Activated CD4-positive, alpha-beta memory T cell treated with anti-CD3 and anti-CD28 coated beads for 36 hours (primary cell): ENCODE measurements at places on chromosomes 2 and 18. TPM values are rescaled to one million over a fixed set of nuclear protein-coding genes. Genes with fewer than 3 reads are reported as not detected.
A peak's percentile ranks its signal among the peaks of the same experiment; 100 is the strongest.

DNA sequence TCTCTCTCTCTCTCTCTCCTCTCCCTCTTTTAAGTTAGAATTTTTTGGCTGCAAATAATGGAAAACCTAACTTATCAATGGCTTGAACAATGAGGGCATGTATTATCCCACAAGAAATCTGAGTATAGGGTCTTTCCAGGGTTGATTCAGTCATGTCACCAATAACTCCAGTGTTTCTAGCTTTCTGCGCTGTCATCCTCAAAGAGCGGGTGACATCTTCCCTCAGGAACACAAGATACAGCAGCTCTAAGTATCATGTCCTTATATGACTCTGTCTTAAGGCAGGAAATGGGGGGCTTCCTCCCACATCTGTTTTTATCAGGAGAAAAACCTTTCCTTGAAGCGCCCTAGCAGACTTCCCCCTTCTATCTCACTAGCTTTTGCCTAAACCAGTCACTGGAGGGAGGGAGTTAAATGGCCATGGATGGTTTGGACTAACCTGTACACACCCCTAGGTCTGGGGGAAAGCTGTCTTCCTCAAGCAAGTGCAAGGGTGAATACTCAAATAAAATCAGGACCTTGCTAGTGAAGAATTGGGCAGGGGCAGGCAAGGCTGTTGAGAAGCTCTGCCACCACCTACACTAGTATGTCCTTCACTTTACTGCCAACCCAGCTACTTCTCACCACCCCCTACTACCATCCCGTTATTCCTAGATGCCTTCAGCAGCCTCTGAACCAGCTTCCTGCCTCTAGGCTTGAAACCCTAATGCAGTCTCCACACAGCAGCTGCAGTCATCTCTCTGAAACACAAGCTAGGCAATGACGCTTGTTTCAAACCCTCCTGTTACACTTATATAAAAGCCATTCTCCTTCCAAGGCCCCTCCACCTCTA lies 7.5 kb upstream of the TUBA4A start:
- H3K36me3 ChIP-seq = no peaks in the 10 kb centered on the region
- peaks cover 1% of the 10 kb centered on the region for H3K27me3 ChIP-seq
- no peak overlapping the region for H3K4me3 ChIP-seq
- DNase-seq = no peak
- H3K27ac ChIP-seq = no peak overlapping the region

GRCh38 chr2:95329891-95330793 lies 33.0 kb downstream of the KCNIP3 start:
- no peaks in the 10 kb centered on the region for H3K4me1 ChIP-seq
- no peak overlapping the region for H3K27ac ChIP-seq
- H3K27me3 ChIP-seq = no peaks in the 10 kb centered on the region
- H3K4me3 ChIP-seq = no peak overlapping the region
- DNase-seq = no peak

DNA sequence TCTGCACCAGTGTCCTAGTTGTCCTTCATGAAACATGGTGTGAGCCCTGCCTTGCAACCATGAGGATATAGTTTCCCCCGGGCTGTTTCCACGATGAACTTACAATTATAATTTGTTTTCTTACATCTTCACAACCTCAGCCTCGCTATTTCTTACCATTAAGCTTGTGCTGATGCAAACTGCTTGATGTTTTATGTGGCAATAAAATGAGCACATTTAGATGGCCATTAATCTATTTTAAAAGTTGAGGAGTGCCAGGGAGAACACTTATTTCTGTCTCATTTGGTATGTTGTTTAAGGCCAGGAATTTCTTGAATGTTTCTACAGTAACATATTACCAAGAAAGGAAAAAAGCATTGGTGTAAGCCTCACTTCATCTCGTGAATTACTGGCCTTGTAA lies 214.5 kb upstream of the SLC8A1 start:
- no peaks in the 10 kb centered on the region for H3K27me3 ChIP-seq
- no peaks in the 10 kb centered on the region for H3K4me1 ChIP-seq
- no peak for DNase-seq
- H3K4me3 ChIP-seq = no peak overlapping the region
- no peaks in the 10 kb centered on the region for H3K36me3 ChIP-seq

The SERPINB12 gene
- total RNA-seq = not detected

DNA sequence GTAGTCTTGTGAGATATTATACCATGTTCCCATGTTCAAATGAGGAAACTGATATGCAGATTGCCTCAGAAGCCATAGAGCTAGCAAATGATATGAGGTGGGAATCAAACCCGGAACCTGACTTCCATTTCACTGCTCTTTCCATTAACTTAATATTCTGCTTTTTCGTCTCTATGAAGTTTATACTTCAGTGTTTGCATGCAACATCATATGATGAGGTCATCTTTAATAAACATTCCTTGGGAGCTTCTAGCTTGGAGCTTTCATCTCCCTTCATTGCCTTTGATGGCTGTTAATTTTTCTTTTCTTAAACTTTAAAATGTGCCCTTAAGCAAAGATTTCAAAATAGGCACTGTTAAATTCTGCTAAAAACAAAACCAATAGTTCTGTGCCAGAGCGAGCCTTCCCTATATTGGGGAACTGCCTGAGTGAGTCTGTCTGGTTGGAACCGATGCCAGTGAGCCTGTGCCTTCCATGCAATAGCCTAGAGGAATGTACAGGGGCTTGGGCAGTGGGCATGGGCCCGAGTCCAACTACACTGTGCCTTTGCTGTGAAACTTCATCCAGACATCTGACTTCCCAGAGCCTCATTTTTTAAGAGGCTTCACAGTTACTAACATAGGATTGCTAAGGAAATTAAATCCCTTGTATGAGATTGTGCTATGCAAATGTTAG lies 91.1 kb upstream of the TMEM200C start:
- no peak overlapping the region for H3K4me3 ChIP-seq
- no peaks in the 10 kb centered on the region for H3K36me3 ChIP-seq
- no peaks in the 10 kb centered on the region for H3K4me1 ChIP-seq
- no peak overlapping the region for H3K27ac ChIP-seq
- no peak for DNase-seq

DNA sequence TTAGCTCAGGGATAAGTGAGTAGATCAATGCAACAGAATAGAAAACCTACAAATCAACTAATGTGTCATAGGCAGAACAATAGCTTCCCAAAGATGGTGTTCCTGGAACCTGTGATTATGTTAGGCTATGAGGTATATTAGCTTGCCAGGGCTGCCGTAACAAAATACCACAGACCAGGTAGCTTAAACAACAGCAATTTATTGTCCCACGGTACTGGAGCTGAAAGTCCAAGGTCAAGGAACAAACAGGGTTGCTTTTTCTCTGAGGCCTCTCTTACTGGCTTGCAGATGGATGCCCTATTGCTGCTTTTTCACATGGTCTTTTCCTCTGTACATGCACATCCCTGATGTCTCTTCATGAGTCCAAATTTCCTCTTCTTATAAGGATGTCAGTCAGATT lies 354.9 kb downstream of the TNS1 start:
- no peaks in the 10 kb centered on the region for H3K36me3 ChIP-seq
- H3K4me3 ChIP-seq = no peak overlapping the region
- no peak for DNase-seq
- no peaks in the 10 kb centered on the region for H3K4me1 ChIP-seq

DNA sequence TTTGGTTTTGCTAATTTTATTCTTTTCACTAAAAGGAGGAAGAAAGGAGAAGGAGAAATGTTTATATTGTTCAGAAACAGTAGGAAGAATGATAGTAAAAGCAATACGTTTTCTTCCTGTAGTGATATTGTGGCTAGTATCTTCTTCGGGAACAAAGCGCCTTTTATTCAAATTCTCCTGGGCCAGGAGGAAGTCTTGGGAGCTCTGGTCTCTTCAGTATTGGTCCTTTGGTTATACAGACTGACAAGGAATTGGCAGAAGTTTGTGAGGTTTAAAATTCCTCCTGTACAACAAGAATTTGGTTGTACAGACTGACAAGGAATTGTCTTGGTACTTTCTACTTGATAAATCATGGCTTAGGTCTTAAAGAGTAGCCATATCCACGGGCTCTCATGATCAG lies 9.9 kb downstream of the GIGYF2 start:
- no peak overlapping the region for H3K27ac ChIP-seq
- DNase-seq = no peak
- peaks cover 16% of the 10 kb centered on the region for H3K4me1 ChIP-seq
- H3K36me3 ChIP-seq = peaks cover 34% of the 10 kb centered on the region
- no peaks in the 10 kb centered on the region for H3K27me3 ChIP-seq

- no peak overlapping the region for H3K4me3 ChIP-seq
- H3K36me3 ChIP-seq = no peaks in the 10 kb centered on the region
- DNase-seq = no peak
- H3K4me1 ChIP-seq = peaks cover 17% of the 10 kb centered on the region
- no peak overlapping the region for H3K27ac ChIP-seq
These were observed 92.4 kb downstream of the TRABD2A start for GRCh38 chr2:84788498-84788897.

The PRSS56 gene
- total RNA-seq = not detected

DNA sequence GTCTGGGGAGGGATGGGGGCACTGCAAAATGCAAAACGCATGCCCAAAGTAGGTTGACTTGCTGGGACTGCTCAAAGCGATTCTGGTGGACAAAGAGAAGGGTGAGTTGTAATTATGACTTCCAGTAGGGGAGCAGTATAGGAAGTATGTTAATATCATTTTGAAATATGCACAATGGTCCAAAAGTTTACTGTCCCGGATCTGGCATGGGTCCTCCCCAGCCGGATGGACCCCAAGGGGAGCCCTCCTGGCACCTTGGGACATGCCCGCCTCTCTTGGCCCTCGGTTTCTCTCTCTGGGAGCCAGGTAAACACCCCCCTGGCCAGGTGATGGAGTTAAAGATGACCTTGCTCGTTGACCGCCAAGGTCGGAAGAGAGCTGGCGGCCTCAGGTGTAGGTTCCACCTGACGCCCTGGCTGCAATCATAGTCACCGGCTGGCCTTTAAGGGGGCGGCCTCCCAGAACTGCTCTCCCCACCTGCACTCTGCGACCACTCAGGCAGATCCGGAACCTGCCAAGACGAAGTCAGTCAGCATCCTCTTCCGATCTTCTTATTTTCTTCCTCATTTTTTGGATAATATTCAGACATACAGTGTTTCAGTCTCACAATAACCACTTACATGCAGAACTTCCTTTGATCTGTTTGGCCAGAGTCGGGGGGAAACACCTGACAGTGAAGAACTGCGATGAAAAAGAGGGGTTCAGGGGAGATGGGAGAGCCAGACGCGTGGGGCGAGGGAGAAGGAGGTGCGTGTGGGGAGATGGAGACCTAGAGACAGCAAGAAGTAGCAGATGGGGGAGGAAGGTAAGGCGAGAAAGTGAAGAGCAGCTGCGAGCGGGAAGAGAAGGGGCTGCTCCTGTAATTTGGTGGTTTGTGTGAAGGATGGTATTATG lies 148.3 kb downstream of the MEIS1 start:
- H3K27ac ChIP-seq = no peak overlapping the region
- H3K36me3 ChIP-seq = peaks cover 2% of the 10 kb centered on the region
- no peak for DNase-seq
- H3K27me3 ChIP-seq = peaks cover 25% of the 10 kb centered on the region

GRCh38 chr18:13676471-13676870 lies 49.9 kb downstream of the FAM210A start:
- no peaks in the 10 kb centered on the region for H3K27me3 ChIP-seq
- H3K4me3 ChIP-seq = no peak overlapping the region
- DNase-seq = no peak
- H3K4me1 ChIP-seq = peaks cover 8% of the 10 kb centered on the region
- H3K27ac ChIP-seq = no peak overlapping the region
- H3K36me3 ChIP-seq = peaks cover 6% of the 10 kb centered on the region

DNA sequence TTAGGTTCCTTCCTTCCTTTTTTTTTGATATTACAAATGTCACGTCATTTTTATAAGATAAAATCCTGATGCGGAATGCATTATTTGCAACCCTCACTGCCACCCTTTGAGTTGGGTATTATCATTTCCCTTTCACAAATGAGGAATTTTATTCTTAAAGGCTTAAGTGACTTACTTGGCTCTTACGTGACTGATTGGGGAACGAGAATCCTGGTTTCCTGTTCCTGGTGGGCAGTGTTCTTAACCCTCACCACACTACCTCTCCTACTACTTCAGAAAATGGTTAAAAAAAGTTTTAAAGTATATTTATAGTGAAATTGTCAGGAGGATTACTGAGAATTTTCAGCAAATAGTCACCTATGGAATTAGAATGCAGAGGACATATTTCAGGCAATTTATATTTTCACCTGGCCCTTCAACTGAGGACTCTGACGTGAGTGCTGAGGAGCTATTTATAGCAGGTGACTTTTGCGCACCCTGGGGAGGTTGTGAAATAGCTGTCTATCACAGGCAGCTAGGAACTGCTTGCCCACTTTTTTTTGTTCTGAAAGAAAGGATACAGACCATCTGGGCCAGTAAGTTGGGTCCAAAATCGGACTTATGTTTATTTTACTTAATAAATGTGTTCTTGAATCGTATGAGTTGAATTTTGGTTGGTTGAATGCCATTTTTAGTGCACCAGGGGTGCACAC lies 18.7 kb upstream of the RASGRP3 start:
- peaks cover 4% of the 10 kb centered on the region for H3K36me3 ChIP-seq
- no peaks in the 10 kb centered on the region for H3K4me1 ChIP-seq
- H3K27me3 ChIP-seq = no peaks in the 10 kb centered on the region

- DNase-seq = no peak
- no peaks in the 10 kb centered on the region for H3K36me3 ChIP-seq
- no peaks in the 10 kb centered on the region for H3K27me3 ChIP-seq
These were observed 64.2 kb downstream of the MTCL1 start for GRCh38 chr18:8769509-8770095.

GRCh38 chr18:74597034-74597661 lies 522 bp upstream of the ZNF407 start:
- H3K36me3 ChIP-seq = peaks cover 30% of the 10 kb centered on the region
- peak overlapping the region; percentile 96 for H3K4me3 ChIP-seq
- peak; percentile 76 for DNase-seq
- H3K27me3 ChIP-seq = no peaks in the 10 kb centered on the region

DNA sequence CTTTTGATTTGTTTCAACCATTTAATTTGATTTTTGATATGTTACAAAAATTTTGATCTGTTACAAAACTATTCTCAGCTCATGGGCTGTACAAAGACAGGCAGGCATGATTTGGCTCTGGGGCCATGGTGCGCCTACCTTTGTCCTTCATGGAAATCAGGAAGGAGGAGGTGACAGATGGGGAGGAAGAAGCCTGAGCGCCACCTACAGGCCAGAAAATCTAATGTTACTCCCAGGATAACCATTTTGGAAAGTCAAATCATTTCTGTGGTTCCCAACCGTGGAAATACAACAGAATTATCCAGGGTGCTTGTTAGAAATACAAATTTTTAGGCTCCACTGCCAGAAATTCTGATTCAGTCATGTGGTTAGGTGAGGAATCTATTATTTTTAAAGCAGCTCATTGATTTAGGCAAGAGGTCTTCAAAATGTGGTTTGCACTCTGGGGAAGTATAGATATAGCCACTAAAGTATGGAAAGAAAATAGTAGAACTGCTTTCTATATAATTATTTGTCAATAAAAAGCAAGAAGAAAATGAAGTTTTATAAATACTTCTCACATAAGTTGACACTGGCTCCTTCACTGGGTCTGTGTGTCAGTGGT lies 93.9 kb downstream of the EVA1A start:
- H3K36me3 ChIP-seq = no peaks in the 10 kb centered on the region
- H3K27me3 ChIP-seq = peaks cover 13% of the 10 kb centered on the region
- H3K4me1 ChIP-seq = no peaks in the 10 kb centered on the region
- H3K4me3 ChIP-seq = no peak overlapping the region
- H3K27ac ChIP-seq = no peak overlapping the region

The LPIN1 gene
- 41.1 TPM for total RNA-seq
